ENCODE measurements at places on chromosomes 12 and 14.
A peak's percentile ranks its signal among the peaks of the same experiment; 100 is the strongest.

- no peak for DNase-seq
Observed at GRCh38 chr12:40827683-40828592, 135.7 kb downstream of the CNTN1 start.

DNA sequence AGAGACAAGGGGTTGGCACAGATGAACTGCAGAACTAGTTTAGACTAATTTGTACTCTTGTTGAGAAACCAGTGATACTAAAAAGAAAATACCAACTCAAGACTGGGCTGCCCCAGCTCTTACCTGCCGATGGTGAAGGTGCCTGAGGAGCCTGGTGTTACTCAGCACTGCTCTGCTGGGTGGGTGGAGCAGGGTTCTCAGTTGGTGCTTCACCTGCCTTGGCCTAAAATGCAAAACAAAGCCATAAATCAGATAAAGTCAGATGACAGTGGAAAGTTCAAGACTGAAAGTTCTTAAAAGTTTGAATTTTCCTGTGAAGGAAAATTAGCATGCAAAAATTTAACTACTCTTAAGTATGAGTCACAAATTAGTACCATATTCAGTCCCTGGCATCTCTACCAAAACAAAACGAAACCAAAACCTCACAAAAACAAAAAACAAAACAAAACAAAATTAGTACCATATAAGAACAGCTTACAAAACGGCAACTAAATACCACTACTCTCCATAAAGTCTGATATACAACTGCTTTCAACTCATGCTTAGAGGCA is 21.9 kb downstream of the YBX3 start:
- no peak for DNase-seq

GRCh38 chr12:95351748-95352147 is 122.2 kb upstream of the METAP2 start:
- DNase-seq, result no peak

- DNase-seq, result no peak
Observed at GRCh38 chr14:69008421-69008884, 29.4 kb upstream of the ACTN1 start.

GRCh38 chr12:132194556-132194955 is 50.3 kb downstream of the NOC4L start:
- DNase-seq, result no peak

DNA sequence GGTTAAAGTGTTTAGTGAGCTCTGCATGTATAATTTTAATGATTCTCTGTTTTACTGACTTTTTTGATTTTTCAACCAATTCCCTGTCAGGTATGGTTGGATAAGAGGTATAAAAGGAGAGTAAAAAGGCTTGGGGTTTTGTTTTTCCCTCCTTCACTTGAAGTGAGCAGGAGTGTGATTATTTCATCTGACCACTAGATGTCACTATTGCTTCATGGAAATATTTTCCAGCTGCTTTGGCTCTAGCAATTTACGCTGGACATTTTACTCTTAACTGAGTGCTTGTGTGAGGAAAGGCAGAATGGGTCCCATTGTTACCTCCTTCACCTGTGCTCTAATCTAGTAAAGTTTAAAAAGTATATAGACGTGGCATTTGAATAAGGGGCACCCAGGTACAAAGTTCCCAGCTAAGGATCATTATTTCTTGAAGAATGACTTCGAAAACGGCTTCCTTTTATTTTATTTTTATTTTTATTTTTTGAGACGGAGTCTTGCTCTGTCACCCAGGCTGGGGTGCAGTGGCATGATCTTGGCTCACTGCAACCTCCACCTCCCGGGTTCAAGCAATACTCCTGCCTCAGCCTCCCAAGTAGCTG is 66.5 kb downstream of the TBC1D30 start:
- peak; percentile 48 for DNase-seq

All from NCI-H2029 (cell line).